ENCODE measurements at places on chromosomes 1 and 21.

GRCh38 chr1:190476806-190477205, 858 bp downstream of the BRINP3 start:
- no peak for DNase-seq

DNA sequence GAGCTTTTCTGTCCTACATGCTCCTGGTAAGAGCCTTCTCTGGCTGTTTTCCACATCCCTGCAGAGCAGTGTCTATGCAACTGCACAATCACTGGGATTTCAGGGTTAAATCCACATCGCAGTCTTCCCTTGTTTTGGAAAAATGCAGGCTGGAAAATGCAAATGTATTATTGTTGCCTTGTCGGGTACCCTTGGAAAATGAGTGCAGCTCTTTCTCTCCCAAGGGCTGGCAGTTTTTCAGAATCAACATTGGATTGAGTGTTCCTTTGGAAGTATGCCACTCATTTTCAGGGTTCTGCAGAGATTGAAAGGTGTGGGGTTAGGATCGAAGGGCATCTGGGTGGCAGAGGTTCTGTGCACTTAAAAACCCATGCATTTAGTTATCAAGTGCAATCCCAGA, 3.2 kb downstream of the NOS1AP start:
- no peak for DNase-seq

GRCh38 chr21:43645976-43646375, 13.3 kb downstream of the HSF2BP start:
- no peak for DNase-seq

GRCh38 chr1:172944931-172945330, 105.8 kb downstream of the TNFSF18 start:
- no peak for DNase-seq

DNA sequence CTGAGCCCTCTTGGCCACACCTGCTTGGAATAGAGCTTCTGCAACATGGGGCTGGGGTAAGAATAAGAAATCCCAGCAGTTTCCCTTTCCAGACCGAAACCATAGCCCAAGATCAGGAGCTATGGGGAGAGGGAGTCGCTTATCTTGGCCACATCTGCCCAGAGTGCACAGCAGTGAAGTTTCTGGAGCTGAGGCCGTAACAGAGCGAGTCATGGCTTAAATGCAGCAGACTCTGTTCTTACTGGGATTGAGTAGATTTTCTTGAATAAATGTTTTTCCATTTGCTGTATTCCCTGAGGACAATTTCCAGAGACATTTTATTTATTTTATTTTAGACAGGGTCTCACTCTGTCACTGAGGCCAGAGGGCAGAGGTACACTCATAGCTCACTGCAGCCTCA, 33.5 kb downstream of the CFAP57 start:
- no peak for DNase-seq

DNA sequence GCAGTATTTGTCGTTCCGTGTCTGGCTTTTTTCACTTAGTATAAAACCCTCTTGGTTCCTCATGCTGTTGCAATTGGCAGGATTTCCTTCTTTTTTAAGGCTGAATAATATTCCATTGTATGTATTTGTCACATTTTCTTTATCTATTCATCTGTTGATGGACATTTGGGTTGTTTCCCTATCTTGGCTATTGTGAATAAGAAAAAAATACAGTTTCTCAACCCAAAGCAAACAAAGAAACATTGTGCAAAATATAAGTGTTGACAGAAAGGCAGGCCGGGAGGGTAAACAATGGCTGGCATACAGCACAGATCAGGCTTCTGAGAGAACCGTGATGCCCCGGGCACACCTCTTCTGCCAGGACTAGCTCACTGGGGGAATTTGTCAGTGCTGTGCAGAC, 26.9 kb downstream of the NENF start:
- no peak for DNase-seq
